Mucosa of gallbladder (tissue), 1 donor: ENCODE measurements at places on chromosomes 16 and 17. TPM values are rescaled to one million over a fixed set of nuclear protein-coding genes. Genes with fewer than 3 reads are reported as not detected.

The DDX5 gene
- 815 TPM for total RNA-seq

The SLX1A gene
- total RNA-seq, result 70.4 TPM

The KRTAP9-7 gene
- total RNA-seq, result not detected

The PSMD3 gene
- 69.5 TPM for total RNA-seq

The CNGB1 gene
- total RNA-seq, result 0.29 TPM

The PLD2 gene
- total RNA-seq, result 48.7 TPM

The DNAI2 gene
- 0.32 TPM for total RNA-seq

The ANKS4B gene
- total RNA-seq, result 25.1 TPM

The MYH11 gene
- 1,761 TPM for total RNA-seq

The SLC35B1 gene
- 35.3 TPM for total RNA-seq

- no peak for DNase-seq
Measured at GRCh38 chr16:9081158-9081557, 10.3 kb upstream of the HAPSTR1 start.

- DNase-seq, result peak; percentile 86
Measured at GRCh38 chr17:81309140-81309858, 14.2 kb upstream of the SLC38A10 start.

GRCh38 chr16:49365711-49366509 is 7.7 kb upstream of the C16orf78 start:
- no peak for DNase-seq

DNA sequence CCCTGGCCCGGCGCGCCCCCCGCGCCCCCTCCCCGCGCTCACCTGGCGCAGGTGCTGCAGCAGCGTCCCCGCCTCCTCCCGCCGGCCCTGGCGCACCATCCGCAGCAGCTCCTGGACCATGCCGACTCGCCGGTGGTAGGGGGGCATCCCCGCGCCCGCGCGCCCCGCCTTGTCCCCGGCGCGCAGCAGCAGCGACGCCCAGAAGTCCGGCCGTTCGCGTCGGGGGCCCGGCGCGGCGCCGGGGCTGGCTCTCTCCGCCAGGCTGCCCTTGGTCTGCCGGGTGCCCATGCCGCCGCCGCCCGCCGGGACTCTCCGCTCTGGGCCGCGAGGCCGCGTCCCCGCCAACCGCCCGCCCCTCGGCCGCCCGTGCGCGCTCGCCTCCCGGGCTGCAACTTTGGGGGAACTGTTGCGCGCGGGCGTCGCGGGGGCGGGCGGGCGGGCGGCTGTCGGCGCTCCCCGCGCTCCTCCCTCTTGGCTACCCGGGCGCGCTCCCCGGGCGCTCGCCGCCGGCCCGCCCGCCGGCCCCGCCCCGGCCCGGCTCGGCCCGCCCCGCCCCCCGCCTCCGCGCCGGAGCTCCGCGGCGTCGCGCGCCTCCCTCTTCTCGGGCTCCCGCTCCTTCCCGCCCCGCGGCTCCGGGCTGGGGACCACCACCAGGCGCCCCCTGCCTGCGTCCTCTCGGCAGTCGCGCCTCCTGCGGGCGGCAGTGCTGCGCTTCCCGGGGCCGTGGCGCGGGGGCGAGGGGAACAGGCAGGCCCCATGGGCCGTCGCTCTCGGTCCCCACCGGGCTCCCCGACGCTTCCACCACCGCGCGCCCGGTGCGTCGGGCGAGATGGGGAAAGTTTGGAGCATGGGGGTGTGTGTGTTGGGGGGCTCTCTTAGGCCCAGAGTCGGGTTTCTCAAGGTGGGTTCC is at the start of gene LRRC75A:
LRRC75A (minus strand) TSS at position 491 of the 910 bp plus-strand sequence; CDS start at position 288, 203 bp downstream.
- DNase-seq, result peak; percentile 30

GRCh38 chr16:62676306-62676705 is 640.1 kb upstream of the CDH8 start:
- DNase-seq, result no peak

DNA sequence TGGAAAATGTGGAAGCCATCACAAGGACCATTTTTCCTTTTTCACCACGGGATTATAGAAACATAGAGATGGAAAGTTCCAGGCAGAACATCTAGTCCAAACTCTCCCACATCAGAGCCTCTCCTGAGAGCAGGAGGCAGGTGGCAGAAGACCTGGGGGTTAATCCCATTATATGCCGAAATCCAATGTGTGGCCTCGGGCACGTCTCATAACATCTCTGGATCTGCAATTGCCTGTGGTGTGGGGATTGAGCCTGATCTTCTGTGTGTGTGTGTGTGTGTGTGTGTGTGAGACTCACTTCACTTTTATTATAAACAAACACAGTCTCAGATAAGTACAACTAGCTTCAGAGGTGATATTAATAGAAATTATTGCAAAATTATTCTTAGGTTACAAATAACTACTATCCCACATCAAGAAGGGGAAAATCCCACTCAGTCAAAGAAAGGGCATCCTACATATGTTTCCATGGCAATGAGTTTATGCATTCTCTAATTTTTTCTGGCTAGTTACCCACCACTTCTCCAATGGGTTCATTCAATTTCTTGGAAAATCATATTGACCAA is 199.1 kb downstream of the FOXL1 start:
- DNase-seq, result no peak

GRCh38 chr16:79519448-79519847 is 81.1 kb downstream of the MAF start:
- peak; percentile 11 for DNase-seq

DNA sequence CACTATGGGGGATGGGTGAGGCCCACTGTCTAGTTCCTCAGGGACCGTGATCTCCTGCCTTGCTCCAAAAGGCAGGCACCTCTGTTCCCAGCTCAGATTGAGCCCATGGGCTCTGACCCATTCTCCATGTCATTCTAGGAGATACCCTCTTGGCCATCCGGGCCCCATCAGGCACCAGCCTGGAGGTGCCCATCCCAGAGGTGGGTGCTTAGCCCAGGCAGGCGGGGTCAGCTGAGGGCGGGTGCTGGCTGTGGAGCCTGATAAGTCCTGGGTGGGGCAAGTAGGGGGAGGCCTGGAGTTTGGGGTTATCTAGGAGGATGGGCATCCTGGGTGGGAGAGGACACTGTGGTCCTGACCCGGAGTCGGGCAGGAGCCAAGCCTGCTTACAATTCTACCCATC is 2.3 kb downstream of the E2F4 start:
- no peak for DNase-seq

DNA sequence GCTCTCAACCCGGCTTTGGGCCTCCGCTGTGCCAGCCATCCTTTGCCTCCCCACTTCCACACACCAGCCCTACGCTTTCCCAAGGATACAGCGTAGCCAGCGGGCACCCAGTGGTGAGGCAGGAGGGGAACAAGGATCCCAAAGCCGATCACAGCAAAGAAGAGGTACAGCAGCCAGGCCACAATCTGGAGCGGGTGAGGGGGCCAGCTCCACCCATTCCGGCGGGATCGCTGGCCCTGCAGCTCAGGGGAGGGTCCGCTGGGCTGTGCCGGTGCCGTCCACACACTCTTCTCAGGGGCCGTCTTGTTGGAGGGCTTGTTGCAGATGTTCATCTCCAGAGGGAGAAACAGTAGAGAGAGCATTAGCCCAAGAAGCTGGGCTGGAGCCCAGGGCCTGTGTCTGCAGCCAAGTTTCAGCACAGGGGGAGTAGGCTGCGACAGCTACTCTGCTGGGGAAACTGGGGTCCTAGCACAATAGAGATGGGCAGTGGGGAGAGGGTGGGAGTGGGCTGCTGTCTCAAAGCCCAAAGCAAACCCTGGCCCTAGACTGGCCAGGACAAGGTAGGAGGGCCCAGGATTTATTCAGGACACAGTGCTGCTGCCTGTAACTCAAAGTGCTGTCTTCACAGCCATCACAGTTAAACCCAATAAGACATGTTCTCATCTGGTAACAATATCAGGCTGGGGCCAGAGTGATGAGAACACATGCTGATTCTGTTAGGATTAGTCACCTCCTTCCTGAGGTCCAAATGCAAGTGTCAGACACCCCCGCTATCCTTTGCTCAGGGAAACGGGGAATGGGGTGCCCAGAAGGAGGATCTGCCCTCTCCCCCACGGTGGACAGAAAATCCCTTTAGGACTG is 9.9 kb downstream of the ZDHHC1 start:
- no peak for DNase-seq

DNA sequence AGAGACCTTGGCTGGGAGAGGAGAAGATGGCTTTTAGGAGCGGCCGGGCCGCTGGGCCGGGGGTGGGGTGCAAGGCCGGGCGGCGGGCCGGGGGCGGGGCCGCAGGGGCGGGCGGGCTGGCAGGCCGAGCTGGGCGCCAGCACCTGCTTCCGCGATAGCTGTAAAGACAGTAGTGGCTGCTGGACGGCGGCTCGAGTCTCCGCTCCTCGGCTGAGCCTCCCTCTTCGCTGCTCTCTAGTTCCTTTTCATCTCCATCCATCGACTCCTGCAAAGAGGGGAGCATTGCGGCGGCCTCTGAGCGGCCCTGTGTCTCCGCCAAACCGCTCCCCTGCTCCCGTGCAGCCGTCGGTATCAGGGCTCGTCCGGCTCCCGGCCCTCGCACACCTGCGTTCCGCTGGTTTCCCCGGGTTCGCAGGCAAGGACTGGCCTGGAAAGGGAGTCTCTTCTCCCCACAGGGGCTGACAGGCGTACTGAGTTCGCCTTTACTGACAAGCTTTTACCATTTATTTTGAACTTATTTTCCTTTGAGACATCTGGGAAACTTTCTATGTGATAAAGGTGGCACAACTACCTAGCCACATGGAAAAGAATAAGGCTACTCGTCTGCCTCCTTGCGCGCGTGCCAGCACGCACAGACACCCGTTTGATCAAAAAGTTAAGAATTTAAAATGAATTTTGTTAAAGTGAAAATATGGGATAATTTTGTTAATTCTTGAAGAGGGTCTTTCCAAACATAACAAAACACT is at the start of gene C17orf75:
C17orf75 (minus strand) TSS at position 317 of the 746 bp plus-strand sequence; CDS start at position 283, 34 bp downstream.
- peak; percentile 75 for DNase-seq

DNA sequence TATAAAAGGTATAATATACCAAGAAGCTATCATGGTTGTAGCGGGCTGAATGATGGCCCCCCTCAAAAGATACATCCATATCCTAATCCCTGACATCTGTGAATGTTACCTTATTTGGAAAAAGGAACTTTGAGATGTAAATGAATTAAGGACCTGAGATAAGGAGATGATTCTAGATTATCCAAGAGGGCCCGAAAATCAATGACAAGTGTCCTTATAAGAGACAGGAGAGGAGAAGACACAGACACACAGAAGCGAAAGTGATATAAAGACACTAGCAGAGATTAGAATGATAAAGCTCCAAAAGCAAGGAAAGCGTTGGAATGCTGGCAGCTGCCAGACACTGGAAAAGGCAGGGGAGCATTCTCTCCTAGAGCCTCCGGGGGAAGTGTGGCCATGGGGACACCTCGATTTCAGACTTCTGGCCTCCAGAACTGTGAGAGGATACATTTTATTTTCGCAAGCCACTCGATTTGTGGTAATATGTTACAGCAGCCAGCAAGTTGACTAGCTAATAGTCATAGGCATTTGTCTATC is 12.5 kb upstream of the GP1BA start:
- DNase-seq, result no peak

DNA sequence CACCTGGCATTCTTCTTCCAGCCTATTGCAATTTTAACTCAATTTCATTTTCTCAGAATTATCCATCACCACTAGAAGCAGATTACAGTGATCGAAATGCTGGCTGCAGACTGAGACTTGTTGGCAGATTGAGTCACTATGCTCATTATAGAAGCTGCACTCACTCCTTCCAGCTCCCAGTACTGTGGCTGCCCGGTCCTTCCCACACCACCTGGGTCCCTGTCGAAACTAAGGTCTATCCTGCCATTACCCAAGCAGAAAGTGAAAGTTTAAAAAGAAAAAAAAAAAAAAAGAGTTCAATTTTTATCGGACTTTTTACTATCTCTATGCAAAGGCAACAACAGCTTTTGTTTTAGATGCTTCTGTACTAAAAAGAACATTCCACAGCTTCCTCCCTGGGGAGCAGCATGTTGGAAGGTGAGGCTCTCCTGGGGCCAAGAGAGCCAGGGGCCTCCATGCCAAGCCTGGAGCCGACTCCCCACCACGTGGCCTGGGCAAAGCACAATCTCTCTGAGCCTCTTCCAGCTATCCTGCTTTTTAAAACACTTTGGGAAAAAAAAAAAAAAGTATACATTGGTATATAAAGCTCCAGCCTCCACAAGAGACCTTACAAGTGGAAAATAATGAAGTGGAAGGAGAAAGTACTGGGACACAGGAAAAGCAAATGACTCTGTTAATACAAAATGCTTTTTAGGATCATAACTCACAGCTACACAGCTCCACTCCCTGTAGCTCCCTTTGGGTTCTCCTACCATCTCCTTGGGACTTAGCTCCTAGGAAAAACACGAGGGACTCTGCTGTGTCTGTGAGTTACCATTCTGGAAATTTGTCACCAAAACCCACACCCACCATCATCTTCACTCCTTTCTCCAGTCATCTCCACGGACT is 77.8 kb downstream of the USP31 start:
- DNase-seq, result no peak

DNA sequence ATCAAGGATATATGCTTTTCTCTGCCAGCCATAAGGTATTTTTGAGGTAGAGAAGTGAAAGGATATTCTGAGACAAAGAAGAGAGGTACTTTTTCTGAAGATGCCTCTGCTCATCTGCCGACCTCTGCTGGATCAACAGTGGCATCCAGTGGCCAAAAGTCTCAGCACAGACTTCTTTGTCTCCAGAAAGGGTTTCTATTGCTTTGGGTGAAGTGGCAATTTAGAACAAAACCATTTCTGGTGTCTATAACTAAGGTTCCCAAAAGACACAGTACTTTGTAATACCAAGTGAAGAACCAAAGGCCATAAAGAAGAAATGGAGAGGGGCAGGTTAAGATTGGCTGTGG is 155.2 kb upstream of the C17orf78 start:
- no peak for DNase-seq

DNA sequence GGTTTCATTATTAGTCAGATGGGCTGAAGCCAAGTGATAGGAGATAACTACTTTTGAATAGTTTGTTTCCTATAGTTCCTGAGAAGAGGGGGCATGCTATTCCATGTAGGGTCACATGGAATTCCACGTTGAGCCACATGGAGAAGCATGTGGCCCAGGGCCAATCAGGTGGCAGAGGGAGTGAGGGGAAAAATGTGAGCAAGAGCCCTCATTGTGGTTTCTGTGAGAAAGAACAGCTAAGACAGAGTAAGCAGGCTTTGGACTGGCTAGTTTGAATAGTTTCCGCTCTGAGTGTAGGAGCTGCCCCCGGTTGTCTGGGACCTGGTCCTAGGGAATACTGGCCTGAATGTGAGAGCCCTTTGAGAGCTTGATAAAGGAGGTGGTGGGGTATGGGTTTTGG is 69.9 kb upstream of the CNTNAP4 start:
- DNase-seq, result no peak

DNA sequence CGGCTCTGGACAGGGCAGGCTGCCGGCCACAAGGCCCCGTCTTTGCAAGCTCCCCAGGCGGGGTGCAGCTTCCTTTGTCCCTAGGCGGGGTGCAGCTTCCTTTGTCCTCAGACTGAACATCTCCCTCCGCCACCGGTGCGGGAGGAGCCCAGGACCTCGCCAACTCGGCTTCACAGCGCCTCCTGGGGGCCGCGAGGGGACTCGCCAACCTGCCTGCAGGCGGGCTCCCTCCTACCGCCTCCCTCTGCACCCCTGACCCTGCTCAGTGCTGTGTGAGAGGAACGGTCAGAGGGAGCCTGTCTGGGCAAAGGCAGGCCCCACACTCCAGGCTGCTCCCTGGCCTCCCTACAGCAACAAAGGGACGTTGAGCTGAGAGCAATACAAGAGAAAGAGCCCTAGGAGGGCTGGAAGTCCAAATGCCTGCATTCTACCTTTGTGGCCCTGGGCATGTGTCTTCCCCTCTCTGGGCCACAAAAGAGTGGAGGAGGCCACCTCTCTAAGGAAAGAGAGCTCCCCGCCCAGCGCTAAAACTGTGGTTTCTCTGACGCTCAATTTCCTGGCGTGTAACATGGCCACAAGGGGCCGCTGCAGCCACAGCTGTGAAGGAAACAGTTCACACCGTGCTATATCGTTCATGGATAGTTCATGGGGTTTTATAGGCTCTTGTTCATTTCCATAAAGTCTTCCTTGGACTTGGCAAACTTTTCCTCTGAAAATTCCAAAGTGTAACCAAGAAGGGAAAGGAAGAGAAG is 20.9 kb upstream of the KRT19 start:
- DNase-seq, result peak; percentile 89
